Endothelial cell (in vitro differentiated cells): ENCODE measurements at places on chromosomes 13 and 19.

DNA sequence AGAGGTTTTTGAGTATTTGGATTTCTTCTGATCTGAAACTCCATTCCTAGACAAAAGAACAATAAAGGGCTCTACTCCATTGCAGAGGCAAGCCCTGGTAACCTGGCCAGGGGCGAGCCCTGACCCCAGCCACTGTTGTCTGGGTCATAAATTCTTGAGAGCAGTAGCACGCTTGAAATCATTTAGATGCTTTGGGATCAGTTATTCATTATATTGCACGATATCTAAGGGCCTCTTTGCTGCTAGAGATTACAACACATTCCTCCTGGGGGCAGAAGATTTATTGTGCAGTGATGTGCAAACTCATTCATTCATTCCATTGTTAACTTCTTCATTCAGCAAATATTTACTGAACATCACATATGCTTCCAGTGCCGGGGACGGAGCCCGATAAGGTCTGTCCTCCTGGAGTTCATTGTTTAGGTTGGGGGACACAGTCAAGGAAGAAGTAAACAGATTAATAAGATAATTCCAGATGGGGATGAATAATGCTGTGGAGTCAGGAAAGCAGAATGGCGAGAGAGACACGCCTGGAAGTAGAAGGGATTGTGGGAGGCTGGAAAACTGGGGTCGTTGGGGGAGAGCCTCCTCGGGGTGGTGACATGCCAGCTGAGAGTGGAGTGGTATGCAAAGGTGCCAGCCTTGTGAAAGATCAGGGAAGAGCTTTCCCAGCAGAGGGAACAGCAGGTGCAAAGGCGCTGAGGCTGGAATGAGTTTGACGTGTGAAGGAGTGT is 34.9 kb downstream of the SIPA1L3 start:
- no peak for DNase-seq

DNA sequence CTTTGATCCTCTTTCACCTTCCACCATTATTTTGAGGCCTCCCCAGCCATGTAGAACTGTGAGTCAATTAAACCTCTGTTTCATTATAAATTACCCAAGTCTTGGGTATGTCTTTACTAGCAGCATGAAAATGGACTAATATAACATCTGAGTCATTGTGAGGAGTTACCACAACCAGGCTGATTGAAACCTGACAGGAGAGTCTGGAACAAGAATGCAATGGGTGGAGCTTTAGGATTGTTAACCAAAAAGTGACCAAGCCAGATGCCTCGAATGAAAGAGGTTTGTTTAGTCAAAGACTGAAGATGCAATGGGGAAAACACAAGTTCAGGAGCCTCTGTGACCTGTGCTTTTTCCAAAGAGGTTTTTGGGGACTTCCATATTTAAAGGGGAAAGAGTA is 659.0 kb downstream of the SLITRK6 start:
- DNase-seq = no peak

DNA sequence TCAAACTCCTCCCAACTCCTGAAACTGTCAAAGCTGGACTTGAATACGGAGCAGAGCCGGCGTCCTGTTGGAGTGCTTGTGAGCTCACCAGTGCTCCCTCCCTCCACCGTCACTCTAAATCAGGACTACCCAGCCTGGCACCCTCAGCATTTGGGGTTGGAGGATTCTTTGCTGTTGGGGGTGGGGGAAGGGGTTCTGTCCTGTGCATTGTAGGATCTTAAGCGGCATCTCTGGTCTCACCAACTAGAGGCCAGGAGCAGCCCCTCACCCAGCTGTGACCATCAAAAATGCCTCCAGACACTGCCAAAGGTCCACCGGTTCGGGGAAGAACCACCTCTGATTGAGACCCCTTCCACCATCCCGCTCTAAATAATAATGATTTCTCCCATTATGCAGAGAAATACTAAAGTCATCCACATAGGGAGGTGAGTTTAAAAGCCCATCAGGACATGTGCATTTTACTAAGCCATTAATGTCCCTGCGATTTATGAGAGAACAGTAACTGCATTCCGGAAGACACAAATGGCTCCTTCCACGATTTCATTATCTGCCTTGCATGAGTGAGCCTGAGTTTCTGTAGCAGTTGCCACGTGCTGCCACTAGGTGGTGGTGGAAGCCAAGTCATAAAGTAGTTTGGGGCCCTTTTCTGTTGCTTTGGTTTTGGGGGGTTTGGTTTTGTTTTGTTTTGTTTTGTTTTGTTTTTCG is 16.1 kb upstream of the USP29 start:
- peak; percentile 25 for DNase-seq

DNA sequence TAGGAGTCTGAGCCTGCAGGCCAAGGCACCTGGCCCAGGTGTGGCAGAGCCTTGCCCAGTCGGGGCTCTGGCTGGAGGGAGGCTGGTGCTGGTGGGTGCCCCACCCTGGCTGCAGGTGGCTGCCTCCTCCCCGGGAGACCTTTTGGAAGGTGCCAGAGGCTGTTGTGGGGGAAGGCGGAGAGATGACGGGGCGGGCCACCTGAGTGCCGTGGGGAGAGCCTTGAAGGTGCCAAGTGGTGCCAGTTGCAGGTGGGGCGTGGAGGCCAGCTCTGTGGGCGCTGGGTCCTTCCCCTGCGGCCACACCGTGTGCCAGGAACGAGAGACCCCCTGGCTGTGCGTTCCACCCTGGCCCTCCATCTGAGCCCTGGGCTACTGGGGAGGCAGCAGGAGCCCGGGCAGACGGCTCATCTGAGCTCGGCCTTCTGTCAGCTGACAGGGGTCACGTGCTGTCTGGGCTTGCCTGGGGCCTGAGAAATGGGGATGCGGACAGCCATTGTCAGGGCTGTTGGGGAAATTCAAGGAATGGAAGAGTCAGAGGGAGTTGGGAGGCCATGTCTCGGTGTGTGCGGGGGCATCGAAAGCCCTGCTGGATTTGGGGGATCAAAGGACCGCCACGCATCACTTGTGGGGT is 20.9 kb downstream of the CEBPA start:
- DNase-seq = no peak

- no peak for DNase-seq
These were observed 1.2 kb upstream of the C19orf81 start for GRCh38 chr19:50647879-50648615.

DNA sequence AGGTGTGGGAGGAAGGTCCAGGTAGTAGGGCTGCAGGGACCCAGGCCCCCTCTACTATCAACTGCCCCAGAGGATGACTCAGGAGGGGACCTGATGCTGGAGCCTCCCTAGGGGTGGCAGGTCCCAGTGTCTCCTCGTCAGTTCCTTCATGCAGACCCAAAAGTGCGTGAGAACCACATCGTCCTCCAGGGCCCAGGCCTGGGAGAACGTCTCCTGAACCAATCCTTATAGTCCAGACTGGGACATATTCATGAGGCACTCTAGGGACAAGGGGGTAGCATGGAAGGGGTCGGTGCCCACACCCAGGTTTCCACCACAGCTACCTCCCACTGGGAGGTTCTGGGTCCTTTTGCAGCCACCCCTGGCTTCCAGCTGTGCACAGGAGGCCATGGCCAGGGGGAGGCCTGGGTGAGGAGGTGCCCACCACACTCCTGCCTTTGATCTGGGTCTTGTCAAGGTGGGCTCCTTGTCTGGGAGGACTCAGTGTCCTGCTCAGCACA is 38.0 kb upstream of the TPM4 start:
- no peak for DNase-seq

DNA sequence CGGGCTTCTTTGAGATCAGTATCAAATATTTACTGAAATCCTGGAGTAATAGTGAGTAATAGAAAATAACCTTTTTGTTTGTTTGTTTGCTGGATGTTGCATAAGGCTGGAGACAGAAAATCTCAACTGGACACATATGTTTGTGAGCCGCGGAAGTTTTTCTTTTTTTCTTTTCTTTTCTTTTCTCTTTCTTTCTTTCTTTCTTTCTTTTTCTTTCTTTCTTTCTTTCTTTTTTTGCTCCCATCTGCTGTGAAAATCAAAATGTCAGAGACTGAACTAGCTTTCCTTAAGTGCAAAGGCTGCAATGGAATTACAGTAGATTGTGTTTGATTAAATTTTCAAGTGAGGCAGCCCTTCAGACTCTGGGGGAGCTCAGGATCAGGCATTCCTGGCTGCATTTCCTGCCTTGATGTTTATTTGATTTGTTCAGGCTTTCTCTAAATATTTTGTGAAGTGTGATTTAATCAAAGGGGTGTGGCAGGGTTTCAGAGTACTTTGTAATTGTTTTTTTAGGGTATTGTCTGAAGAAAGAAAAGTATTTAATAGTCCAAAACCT is 319 bp downstream of the FRY start:
- DNase-seq = no peak

- no peak for DNase-seq
These were observed 4.4 kb upstream of the PLEKHF1 start for GRCh38 chr19:29660835-29661234.

- DNase-seq = no peak
These were observed 334.6 kb downstream of the MYO16 start for GRCh38 chr13:108963846-108964600.

GRCh38 chr13:80871481-80871880 is 530.6 kb upstream of the SPRY2 start:
- no peak for DNase-seq

DNA sequence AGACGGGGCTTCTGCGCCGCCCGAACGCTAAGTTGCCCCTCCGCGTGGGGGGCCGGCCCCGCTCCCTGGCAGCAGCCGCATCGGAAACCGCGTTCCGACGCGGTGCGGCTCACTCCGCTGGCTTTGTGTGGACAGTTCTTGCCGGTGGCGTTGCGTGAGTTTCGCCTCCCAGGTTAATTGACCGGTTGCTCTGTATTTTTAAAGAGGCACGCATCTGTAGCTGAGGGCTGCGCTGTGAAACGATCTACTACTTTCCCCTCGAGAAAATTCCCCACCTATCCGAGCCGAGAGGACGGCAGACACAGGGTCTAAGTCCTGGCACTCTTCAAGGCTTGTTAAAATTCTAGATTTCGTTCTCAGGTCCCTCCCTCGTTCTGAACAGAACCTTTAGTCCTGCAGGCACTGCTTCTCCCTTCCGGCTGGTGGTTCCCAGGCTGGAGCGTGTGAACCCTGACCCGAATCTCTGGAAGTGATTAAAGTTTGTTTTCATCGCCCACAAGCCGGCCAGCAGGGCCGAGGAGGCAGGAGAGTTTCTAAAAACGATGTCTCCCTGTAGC is 933 bp downstream of the ARHGEF7 start:
- DNase-seq = peak; percentile 30

GRCh38 chr19:19062454-19063182 is 1.2 kb upstream of the SLC25A42 start:
- no peak for DNase-seq

- DNase-seq = peak; percentile 43
These were observed 2.5 kb downstream of the KDM4B start for GRCh38 chr19:4971424-4971793.

GRCh38 chr19:17054746-17055145 is 20.5 kb downstream of the HAUS8 start:
- no peak for DNase-seq

DNA sequence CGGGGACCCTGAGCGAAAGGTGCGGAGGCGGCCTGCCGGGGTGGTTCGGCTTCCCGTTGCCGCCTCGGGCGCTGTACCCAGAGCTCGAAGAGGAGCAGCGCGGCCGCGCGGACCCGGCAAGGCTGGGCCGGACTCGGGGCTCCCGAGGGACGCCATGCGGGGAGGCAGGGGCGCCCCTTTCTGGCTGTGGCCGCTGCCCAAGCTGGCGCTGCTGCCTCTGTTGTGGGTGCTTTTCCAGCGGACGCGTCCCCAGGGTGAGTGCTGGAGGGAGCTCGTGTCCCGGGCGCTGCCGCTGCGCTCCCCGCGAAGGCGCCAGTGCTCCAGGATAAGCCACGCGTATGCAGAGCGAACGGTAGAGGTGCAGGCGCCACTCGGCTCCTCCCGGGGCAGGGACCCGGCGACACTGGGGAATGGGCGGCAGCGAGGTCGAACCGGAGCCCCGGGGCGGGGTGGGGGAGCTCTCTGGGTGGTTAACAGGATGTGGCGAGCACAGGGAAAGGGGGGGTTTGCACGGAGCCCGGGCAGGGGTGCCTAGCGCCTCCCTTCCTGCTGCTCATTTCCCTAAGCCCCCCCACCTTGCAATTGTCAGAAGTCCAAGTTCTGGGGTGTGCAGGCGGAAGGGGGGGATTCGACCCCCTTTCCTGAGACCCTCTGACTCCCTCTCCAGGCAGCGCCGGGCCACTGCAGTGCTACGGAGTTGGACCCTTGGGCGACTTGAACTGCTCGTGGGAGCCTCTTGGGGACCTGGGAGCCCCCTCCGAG is at the start of gene IL27RA:
Gene IL27RA (plus strand): TSS at position 44 of the 762 bp plus-strand sequence. CDS start 111 bp downstream, at position 155.
- DNase-seq = peak; percentile 52

DNA sequence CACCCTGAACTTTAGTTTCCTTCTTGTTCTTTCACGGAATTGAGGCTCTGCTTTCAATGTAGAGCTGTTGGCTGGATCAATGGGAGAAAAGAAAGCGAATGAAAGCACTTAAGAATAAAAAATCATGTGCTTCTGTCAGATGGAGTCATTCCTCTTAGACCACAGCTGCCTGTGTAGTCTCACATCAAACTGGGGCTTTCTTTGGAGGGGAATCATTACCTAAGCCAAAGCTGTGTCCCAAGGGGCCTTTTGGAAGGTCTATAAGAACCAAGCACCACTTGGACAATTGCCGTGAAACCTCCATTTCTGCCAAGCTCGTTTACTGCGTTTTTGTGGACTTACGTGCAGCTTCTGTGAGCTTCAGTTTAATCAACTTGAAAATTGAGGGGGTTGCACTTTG is 44.2 kb upstream of the RNF113B start:
- DNase-seq = no peak

DNA sequence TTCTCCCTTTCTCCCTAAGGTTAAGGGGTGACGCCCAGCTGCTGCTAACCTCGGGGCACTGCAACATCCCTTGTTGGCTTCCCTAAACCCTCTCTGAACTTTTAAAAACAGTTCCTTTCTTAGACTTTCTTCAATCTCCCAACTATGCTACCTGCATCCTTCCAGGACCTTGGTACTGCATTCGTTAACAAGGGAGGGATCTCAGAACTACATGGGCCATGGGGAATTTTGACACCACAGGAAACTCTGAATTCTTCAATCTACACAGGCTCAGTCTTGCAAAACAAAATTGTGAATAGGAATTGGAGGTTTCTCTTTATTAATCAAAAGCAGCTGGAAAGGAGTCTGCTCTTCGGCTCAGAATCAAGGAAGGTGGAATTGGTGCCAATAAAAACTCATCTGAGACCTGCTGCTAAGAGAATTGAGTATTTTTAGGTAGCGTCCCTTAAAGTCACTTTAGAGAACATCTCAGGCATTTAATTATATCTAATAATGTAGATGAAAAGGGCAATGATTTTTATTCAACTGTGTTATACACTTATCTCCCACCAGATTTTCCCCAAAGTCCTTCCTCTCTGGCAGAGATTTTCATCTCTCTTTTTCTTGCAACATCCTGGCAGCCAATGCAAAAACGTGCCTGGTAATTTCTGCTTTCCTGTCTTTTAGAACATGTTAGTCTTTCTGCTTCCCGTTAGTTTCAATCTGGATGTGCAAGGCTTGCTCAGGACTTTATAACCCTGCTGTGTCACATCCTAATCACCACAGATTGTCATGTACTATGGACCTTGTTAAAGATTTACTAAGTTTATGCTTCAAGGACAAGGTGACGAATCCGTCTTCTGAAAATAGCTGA is 69.1 kb upstream of the SLC15A1 start:
- DNase-seq = no peak

DNA sequence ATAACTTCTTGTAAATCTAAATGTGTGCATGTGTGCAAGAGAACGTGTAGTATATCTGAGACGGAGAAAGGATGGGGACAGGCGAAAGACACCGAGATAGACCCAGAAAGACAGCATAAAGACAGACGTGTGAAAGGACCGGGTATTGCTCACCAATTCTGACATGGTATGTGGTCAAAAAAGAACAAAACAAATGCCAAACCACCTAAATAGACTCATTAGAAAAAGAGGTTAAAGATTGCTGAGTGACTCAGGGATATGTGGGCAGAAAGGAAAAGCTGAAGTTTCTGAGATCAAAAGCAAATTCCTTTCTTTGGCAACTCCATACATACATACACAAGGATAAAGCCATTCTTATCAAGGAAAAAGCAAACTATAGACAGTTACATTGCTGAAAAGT is 179.7 kb upstream of the TSC22D1 start:
- no peak for DNase-seq
